ENCODE measurements at places on chromosomes 6 and 20. TPM values are rescaled to one million over a fixed set of nuclear protein-coding genes. Genes with fewer than 3 reads are reported as not detected.

MAS1 gene
- total RNA-seq, result not detected

PRR18 gene
- total RNA-seq, result 0.29 TPM

CSNK2A1 gene
- total RNA-seq, result 82.9 TPM

PRR3 gene
- 7.2 TPM for total RNA-seq

TNFRSF21 gene
- total RNA-seq, result 2.1 TPM

FRS3 gene
- 1.8 TPM for total RNA-seq

BEND6 gene
- 23.6 TPM for total RNA-seq

WFDC10B gene
- not detected for total RNA-seq

SS18L1 gene
- total RNA-seq, result 12.7 TPM

OLIG3 gene
- total RNA-seq, result not detected

CAPN11 gene
- not detected for total RNA-seq

GTSF1L gene
- not detected for total RNA-seq

SCP2D1 gene
- total RNA-seq, result 0.29 TPM

PTCRA gene
- total RNA-seq, result not detected

C20orf204 gene
- 0.59 TPM for total RNA-seq

BACH2 gene
- 4.4 TPM for total RNA-seq

PBOV1 gene
- total RNA-seq, result not detected

SIRT5 gene
- total RNA-seq, result 8.5 TPM
